ENCODE measurements at places on chromosomes 1 and 21. TPM values are rescaled to one million over a fixed set of nuclear protein-coding genes. Genes with fewer than 3 reads are reported as not detected.

The S100A14 gene
- 1.4 TPM for total RNA-seq

The NKAIN1 gene
- total RNA-seq, result not detected

The MAP3K7CL gene
- total RNA-seq, result 9.3 TPM

The LORICRIN gene
- total RNA-seq, result not detected

The XCL1 gene
- total RNA-seq, result not detected

All from epithelial cell of alveolus of lung (primary cell).